ENCODE measurements at places on chromosomes 5 and 9.

GRCh38 chr9:123375469-123376132 is 19.6 kb downstream of the CRB2 start:
- no peak for DNase-seq

- no peak for DNase-seq
These were observed 338.4 kb downstream of the DNAH5 start for GRCh38 chr5:13606051-13606450.

DNA sequence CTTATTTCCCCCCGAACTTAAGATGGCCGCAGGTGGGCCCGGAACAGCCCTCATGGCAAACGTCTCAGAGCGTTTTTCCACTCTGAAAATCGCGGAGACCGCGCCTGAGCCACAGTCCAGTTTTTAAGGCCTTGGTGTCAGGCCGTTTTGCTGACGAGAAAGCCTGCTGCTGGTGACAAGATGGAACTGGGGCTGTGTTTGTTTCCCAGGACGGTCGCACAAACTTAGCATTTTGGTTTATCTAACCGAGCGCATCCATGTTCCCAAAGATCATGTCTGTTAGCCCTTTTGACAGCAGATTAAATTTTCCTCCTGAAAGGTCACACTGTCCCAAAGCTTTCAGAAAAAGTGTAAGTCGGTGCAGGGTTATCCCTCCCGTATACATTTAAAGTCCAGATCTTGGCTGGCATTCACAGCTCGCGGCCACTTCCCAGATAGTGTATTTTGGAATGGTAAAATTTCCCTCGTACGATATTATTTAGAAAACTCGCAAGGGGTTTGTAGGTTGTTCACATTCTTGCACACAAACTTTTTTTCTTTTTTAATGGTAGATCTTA is 812 bp downstream of the SREK1 start:
- DNase-seq: no peak

DNA sequence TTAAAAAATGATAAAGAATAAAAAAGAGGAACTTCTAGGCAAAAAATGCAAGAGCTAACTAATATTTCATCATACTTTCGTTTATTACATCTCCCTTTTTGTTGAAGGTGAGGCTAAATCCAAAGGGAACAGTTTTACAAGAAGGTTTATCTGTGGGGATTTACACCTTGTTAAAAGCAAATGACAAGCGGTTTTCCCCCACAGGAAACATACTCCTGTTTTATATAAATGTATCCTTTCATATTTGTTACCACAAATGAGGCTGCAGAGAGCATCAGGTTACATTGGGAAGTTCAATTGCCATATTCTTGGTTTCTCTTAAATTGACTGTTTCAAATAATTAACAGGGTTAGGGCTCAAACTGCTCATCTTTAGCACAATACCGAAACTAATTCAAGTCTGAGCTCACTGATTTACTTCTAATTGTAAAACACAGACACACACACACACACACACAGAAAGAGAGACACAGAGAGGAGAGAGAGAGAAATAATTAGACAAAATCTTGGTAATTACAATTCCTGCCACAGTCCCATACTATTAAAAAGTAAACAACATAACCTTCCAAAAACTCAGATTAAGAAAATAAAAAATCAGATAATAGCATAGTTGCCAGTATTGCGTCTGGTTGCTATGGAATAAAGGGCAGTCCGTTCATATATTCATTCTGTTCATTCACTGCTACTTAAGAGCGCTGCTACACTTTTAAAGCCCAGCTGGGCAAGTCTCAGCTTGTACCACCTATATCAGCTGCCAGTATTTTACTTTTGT is 17.1 kb downstream of the RFX3 start:
- DNase-seq: no peak

GRCh38 chr9:76459694-76460635 is 983 bp downstream of the GCNT1 start:
- DNase-seq: no peak

- no peak for DNase-seq
These were observed 2.2 kb downstream of the NAA35 start for GRCh38 chr9:85942913-85943709.

DNA sequence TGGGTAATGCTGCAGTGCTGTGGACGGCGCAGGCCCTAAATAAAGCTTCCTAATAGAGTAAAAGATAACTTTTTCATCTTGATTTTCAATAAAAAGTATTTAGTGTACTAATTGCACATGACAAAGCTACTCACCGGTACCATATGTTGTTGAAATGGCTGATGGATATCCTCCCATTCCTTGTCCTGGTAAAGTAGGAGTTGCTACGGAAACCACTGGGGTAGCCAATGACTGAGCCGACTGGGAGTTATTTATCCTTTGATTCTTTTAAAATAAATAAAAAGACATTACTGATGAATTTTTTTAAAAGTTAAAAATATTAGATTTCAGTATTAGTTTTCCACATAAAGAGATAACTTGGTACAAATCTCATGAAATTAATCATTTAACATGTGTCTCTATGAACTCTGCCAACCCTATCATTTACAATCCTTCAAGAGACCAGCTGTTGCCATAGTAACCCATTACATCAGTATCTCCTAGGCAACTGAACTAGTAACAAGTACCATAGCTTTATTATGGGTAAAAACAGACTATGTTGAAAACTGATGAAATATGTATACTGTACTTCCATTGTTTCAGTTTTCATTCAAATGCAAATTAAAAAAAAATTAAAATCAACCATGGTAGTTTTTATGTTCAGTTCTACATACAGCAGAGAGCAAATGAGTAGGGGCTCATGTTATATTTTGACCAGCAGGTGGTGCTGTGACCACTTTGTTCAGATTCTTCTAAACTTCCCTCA is 153.7 kb downstream of the MEF2C start:
- peak; percentile 28 for DNase-seq
